ENCODE measurements at places on chromosomes 4 and X. TPM values are rescaled to one million over a fixed set of nuclear protein-coding genes. Genes with fewer than 3 reads are reported as not detected.

The LNX1 gene
- total RNA-seq = 70.7 TPM

The GATA1 gene
- not detected for total RNA-seq

The NPY2R gene
- total RNA-seq = not detected

The FOXO4 gene
- total RNA-seq = 4.8 TPM

The ENOPH1 gene
- total RNA-seq = 29.1 TPM

The TLR2 gene
- 0.32 TPM for total RNA-seq

The FAM236A gene
- total RNA-seq = not detected

The BCORL1 gene
- total RNA-seq = 2.0 TPM

The CTAG1B gene
- not detected for total RNA-seq

The TMEM184C gene
- total RNA-seq = 51.0 TPM

The AFP gene
- 0.22 TPM for total RNA-seq

The EDA gene
- total RNA-seq = 0.22 TPM

The SHROOM4 gene
- 3.3 TPM for total RNA-seq

The RNF128 gene
- not detected for total RNA-seq

The NRK gene
- total RNA-seq = 3.4 TPM

The CPEB2 gene
- 15.9 TPM for total RNA-seq

The GAGE1 gene
- total RNA-seq = not detected

The USP27X gene
- total RNA-seq = 2.9 TPM

The OTC gene
- total RNA-seq = not detected

The DRD5 gene
- total RNA-seq = not detected

The CLIC2 gene
- 5.1 TPM for total RNA-seq

The HSFX3 gene
- not detected for total RNA-seq

The MAP3K15 gene
- not detected for total RNA-seq

The CXorf38 gene
- total RNA-seq = 15.8 TPM
